Type B pancreatic cell (in vitro differentiated cells): ENCODE measurements at places on chromosomes 5 and 9. TPM values are rescaled to one million over a fixed set of nuclear protein-coding genes. Genes with fewer than 3 reads are reported as not detected.

Gene TRPM6
- total RNA-seq: 1.4 and 16.9 TPM in 2 replicates

Gene PLPP7
- total RNA-seq: 0.50 and 3.1 TPM in 2 replicates

- no peak for DNase-seq
Observed at GRCh38 chr5:38463634-38464521, 92.6 kb downstream of the LIFR start.

DNA sequence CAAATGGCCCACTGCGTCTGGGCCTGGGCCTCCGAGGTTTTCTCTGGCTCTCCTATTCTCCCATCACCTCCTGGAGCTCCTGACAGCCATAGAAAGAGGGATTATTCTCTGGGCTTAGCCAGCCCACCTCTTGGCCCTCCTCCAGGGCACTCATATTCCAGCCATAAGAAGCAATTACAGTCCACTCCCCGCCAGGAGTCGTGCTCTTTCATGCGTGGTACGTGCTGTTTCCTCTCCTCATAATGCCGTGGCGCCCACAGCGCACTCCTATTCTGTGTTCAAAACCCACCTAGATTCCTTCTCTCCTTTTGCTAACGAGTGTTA is 240.8 kb upstream of the ZNF462 start:
- no peak for DNase-seq

GRCh38 chr9:36837431-36838405 is 196.3 kb downstream of the PAX5 start:
- no peak for DNase-seq

GRCh38 chr9:126693428-126693944 is 79.8 kb downstream of the LMX1B start:
- DNase-seq: no peak

- DNase-seq: no peak
Observed at GRCh38 chr9:117706421-117707116, 2.4 kb downstream of the TLR4 start.

GRCh38 chr5:122494109-122494508 is 182.1 kb downstream of the SNCAIP start:
- no peak for DNase-seq

- DNase-seq: no peak
Observed at GRCh38 chr5:178832618-178833201, 27.0 kb upstream of the ZNF354B start.
